Stimulated activated CD4-positive, alpha-beta T cell treated with anti-CD3 and anti-CD28 coated beads, Interleukin-15, amount 100 ng/mL, for 1 hour (primary cell): ENCODE measurements at places on chromosomes 2 and 18.
A peak's percentile ranks its signal among the peaks of the same experiment; 100 is the strongest.

GRCh38 chr2:196338440-196338839, 167.1 kb upstream of the STK17B start:
- no peak for DNase-seq

DNA sequence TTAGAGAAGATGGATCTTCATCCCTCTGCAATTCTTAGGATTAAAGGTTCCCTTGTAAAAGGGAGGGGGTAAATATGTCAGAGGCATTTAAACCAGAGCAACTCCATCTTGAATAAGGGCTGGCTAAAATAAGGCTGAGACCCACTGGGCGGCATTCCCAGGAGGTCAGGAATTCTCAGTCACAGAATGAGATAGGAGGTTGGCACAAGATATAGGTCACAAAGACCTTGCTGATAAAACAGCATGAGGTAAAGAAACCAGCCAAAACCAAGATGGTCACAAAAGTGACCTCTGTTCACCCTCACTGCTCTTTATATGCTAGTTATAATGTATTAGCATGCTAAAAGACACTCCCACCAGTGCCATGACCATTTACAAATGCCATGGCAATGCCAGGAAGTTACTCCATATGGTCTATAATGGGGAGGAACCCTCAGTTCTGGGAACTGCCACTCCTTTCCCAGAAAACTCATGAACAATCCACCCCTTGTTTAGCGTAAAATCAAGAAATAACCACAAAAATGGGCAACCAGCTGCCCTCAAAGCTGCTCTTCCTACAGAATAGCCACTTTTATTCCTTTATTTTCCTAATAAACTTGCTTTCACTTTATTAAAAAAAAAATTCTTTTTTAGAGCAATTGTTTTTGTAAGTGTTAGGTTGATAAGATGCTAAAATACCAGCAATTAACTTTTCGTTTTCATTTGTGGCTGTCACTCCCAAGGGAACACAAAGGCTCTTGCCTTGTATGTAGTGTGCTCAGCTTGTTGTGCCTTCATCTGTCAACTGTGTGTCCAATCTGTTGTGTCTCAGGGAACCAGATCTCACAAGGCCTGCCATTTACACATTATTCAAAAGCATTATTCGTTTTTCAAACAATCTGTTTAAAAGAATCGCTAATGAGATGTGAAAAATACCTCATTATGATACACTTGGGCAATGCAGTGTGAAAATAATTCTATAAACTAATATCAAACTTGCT, 205.2 kb upstream of the RGPD4 start:
- DNase-seq: no peak

DNA sequence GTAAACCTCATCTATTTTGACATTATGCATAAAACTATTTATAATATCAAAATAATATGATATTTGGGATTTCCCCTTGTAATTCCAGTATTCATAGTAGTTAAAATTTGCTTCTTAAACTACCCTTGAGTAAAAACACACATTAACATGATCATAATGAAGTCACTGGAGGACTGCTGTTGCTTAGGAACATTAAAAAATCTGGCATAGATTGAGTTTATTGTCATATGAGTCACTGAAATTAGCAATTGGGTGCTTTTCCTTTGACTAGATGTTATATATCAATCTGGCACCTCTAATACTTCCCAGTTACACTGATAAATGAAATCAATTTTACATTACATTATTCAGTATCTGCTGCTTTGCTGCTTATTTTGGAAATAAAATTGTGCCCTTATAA, 57.0 kb upstream of the ZC3H15 start:
- DNase-seq: no peak

DNA sequence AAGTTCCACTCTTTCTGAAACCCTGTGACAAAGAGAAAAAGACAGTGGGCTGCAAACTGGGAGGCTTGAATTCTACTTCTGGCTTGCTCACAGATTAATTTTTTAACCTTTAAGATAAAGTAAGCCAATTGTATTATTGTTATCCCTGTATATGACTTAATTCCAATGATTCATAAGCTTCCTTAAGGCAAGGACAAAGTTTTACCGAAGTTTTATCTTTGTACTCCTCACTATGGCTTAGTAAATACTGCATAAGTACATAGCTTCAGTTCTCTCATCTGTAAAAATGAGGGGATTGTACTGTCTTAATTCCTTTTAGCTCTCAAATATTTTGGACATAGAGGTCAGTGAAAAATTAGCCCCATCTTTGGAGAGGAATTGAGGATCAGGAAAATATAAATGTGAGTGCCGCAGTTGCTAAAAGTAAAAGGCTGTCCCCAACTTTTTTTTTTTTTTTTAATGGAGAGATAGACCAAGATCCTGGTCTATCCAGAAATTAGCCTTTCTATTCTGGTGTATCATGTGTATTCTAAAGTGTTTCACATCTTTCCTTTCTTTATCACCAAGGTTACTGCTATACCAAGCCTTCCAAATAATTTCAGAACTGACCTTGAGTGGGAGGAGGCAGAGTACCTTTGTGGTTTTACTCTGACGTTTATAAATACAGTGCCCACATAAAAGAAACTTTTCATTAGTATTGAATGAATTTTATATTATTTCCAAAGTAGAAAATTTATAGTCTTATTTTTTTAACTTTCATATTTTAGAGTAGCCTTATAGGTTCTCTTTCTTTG, 13.3 kb downstream of the RELCH start:
- DNase-seq: no peak

GRCh38 chr2:75321599-75321922, 122.2 kb upstream of the TACR1 start:
- no peak for DNase-seq

DNA sequence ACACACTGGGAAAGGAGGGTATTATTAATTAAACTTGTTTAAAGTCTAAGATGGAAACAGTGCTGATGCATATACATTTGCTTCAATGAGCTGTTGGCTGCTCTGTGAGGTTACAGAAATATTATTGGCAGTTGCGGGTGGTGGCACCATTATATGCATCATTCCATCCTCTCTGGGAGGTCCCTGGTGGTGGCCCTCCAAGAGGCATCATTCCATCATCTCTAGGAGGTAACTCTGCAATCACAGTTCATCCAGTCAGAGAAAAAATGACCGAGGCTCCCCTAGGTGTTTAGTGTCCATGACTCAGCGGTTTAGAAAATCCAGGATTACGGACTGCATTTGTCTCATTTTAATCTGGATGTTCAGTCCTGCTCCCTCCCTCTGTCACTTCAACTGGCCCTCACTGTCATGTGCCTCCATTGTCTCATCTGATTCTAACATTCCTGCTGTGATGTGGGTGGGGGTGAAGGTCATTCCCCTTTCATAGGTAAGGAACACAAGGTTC, 15.4 kb downstream of the AFF3 start:
- no peak for DNase-seq

DNA sequence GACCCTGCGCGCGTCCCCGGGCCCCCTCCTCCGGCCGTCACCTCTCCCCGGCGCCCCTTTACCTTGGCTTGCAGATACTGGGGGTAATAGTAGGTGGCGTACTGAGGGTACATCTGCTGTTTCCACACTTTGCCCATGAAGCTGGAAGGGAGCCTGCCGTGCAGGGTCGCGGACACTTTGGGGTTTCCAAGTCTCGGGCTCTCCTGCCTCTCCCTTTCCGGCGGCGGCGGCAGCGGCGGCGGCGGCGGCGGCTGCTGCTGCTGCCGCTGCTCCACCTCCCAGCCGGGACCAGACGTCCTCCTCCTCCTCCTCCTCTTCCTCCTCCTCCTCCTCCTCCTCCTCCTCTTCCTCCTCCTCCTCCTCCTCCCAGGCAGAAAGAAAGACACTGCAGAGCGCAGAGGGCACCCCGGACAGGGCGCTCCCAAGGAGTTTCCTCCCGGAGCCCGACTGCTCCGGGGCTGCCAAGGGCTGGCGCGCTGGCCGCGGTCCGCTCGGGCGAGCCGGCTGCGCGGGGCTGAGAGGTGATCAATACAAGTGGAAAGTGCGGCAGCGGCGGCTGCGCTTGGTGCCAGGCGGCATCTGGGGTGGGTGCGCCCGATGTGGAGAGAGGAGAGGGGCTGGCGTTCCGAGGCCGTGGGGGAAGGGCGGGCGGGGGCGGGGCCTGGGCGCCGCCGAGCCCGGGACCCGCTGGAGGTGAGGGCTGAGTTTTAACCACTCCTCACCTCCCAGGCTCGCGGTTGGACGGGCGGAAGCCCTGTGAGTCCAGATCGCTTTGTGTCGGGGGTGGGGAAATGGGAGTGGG, at the start of gene RBMS1:
Gene RBMS1 (minus strand): TSS at position 581 of the 802 bp plus-strand sequence. CDS start 444 bp downstream, at position 137.
- DNase-seq: peak; percentile 30

GRCh38 chr2:45459860-45460259, 151.2 kb downstream of the SRBD1 start:
- DNase-seq: no peak

GRCh38 chr2:99509387-99509786, 19.6 kb upstream of the REV1 start:
- no peak for DNase-seq

- no peak for DNase-seq
Observed at GRCh38 chr2:20539133-20539719, 92.4 kb downstream of the RHOB start.

DNA sequence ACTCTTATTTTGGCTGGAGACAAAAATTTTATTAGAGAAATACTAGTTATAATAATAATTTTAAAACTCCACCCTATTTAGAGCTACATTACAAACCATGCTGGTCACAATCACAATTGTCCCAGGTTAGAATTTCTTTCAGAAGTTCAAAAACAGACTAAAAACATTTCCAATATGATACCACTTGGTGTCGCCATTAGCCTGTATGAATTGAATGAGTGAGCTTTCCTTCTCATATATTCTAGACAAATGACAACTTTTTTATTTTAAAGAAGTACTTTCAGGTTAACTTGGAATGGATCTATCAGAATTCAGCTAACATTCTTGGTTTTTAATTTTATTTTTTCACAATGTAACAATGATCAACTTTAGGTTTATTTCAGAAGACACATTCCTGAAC, 48.0 kb downstream of the SERPINB8 start:
- no peak for DNase-seq

GRCh38 chr2:27186613-27187345, 25.1 kb upstream of the ATRAID start:
- no peak for DNase-seq

- no peak for DNase-seq
Observed at GRCh38 chr18:77220726-77221125, 28.9 kb upstream of the GALR1 start.

DNA sequence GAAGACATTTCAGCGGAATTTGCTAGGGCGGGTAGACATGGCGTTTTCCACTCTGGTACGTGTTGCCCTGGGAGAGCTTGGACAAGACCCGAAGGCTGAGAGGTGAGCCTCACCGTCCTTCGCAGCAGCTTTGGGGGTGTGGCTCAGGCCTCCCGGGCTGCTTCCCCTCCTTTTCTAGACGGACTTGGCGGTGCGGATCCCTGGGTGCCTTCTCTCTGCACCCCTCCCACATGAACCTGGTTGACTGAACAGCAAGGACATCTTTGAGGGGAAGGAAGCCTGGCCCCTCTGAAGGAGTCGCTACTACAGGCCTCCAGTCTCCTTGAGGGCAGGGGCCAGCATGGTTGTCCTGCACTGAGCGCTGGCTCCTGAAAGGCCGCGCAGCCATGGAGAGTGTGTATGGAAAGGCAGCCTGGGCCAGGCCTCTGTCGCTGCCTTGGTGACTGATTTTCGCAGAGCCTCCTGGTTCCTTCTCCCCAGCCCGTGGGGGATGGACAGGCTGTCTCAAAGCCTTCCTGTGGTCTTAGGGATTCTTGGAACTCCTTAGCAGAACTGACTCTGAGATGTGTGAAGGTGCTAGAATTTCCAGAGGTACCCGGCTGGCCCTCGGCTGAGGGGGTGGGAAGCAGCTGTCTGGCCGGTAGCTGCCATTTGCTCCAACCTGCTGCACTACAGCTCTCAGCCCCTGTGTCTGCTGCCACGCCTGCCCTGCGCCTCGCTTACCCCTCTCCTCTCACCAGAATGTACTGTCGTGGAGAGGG, 9.9 kb downstream of the CNNM4 start:
- DNase-seq: no peak

- DNase-seq: no peak
Observed at GRCh38 chr2:237053066-237053465, 32.6 kb upstream of the COPS8 start.

DNA sequence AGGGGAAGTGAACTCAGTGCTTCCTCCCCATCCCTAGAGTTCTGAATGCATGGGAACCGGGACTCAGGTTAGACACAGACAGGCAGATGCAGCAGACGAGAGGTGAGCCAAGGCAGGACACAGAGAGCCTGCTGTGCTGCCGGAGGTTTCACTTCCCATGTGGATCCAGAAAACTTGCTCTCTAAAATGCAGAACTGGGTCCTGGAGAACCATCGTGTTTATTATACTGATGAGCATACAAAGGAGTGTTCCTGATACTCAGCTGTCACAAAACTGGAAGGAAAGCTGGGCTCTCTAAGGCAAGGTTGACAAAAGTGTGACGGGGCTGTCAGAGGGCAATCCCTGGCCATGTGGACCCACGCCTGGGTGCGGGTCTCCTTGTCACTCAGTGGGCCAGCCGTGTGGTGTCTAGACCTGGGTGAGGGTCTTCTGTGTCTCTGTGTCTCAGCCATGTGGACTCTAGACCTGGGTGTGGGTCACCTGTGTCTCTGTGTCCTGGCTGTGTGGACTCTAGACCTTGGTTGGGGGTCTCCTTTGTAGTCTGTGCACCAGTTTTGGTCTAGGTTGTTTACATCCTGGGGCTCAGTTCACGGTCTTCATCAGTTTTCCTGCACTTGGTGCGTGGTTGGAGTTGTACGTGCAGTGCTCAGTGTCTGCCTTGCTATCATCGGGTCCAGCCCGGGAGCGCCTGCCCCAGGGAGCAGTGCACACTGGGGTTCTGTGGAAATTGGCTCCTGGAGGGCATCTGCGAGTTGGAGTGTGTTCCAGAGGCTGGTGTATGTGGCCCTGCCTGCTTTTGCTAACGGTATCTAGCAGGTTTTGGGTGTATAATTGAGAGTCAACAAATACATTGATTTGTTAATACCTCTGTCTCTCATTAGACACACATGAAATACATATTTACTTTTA, 141.1 kb downstream of the ATP9B start:
- DNase-seq: no peak

DNA sequence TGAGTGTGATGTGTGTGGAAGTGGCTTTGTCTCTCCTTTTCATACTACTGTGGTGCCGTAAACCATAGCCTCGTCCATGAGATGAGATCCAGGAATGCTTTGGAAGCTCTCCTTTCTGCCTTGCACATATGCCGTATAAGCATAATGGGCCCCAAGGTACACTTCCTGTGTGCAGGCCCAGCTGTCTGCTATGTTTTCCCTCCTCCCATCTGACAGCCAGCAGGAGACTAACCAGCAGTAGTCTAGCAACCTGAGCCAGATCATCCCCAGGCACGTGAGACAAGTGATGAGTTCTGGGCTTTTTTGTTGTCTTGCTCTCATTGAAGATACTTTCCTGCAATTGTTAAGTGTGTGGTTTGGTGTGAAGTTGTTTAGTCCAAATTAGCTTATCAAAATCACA, 555.5 kb upstream of the LRRTM4 start:
- no peak for DNase-seq

GRCh38 chr18:57975805-57976204, 68.2 kb upstream of the NEDD4L start:
- DNase-seq: no peak

GRCh38 chr18:79579807-79580497, 99.7 kb upstream of the CTDP1 start:
- no peak for DNase-seq

- no peak for DNase-seq
Observed at GRCh38 chr2:164692114-164692513, 70.8 kb upstream of the GRB14 start.

- peak; percentile 64 for DNase-seq
Observed at GRCh38 chr18:74040459-74041332, 106.9 kb downstream of the FBXO15 start.
